Head of caudate nucleus (tissue), 42 donors: ENCODE measurements at places on chromosomes 5 and 9.

GRCh38 chr9:31597977-31598376 lies 786.5 kb upstream of the ACO1 start:
- DNase-seq, result peak; percentile 6

DNA sequence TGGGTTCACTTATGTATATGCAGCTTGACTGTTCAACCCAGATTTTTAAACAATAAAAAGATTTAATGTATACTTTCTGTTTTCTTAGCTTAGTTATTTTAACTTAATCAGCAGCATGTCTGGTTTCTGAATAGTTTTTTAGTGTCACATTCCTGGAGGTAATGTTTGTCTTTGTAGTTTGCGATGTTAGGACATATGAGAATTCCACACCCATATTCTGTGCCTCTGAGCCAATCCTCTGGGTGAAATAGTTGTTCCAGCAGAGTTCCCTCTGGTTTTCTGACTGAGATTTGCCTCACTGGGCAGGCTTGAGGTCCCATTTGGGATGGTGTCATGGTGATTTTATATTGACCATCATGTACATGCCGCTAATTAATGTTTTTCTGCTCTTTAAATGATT lies 48.6 kb downstream of the INIP start:
- no peak for DNase-seq

- DNase-seq, result no peak
Measured at GRCh38 chr5:14167211-14167845, 24.2 kb downstream of the TRIO start.

DNA sequence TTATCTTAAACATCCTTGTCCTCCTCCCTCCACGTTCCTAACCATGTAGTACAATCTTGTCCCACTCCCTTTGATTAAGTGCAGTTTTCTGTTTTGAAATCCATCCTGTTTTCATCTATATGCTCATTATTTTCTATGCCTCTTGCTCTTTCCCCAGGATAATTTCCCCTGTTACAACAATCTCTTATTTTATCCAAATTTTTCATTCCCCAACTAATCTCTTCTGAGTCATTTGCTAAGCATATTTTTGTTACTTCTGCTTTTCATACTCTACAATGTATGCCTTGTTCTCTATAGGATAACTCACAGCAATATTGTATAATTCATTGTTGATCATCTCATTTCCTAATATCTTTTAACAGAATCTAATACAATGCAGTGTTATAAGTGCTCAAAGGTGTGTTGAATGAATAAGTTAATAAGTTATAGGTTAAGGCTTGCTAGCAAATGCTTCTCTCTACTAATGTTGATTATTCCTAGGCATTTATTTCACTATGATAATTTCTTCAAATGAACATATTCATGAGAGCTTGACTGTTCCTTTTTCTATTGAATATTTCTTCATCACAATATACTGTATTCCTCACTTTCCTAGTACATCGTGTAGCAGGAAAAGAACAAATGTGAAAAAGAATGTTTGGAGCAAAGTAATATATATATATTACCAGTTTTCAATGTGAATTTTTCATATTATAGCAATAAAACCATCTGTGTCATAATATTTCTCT lies 1.5 kb downstream of the OMD start:
- no peak for DNase-seq

DNA sequence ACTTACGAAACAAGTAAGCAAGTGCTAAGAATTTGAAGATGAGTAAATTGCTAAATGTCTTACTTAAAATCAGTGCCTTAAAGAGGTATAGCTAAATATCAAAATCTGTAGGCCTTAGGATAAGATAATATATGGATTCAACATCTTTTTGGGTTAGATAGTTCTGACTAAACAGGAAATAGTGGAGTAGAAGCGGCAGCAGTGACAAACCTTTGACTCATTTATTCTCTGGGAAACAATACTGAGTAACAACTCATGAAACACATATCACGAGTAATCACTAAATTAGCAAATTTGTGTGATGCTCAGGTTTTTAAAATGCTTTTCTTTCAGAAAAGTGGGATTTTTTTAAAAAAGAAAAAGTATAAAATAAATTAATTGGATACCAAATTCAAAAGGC lies 762.1 kb upstream of the TYRP1 start:
- no peak for DNase-seq

GRCh38 chr5:170751631-170752030 lies 31.9 kb upstream of the GABRP start:
- DNase-seq, result no peak

- DNase-seq, result no peak
Measured at GRCh38 chr5:34533582-34534522, 122.3 kb upstream of the RAI14 start.

GRCh38 chr5:10621832-10622231 lies 58.0 kb downstream of the ANKRD33B start:
- no peak for DNase-seq

- DNase-seq, result no peak
Measured at GRCh38 chr5:66039296-66039695, 104.8 kb upstream of the SREK1 start.

DNA sequence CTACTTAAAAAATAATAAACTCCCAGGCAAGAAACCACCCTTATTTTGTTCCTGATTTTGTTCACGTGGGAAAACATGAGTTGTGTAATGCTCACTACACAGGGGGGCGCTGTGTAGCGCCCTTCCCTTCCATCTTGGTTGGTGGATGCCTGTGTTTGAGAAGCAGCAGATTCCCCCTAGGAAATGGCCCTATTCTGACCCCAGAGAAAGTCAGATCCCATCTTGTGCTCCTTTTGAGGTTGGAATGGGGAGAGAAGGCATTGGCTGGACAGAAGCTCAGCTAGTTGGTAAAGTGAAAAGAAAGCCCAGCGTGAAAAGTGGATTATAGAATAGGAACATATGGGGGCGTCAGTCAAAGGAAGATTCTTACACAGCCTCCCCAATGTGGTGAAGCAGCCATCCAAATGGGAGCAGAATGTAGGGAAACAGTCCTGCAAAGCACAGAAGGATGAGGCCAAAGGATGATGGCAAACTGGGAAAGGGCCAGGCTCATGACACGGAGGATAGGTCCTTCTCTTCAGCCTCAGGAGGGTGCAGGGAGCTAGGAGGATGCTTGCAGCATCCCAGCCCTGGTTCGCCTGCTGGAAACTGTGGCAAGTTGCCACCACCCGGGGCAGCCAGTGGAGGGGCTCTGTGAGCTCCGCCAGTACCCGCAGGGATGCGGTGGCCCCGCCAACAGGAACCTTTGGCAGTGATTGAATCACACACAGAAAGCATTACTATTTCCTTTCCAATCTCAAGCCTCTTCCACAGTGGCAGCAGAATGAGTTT lies 314.2 kb upstream of the DAP start:
- peak; percentile 68 for DNase-seq

DNA sequence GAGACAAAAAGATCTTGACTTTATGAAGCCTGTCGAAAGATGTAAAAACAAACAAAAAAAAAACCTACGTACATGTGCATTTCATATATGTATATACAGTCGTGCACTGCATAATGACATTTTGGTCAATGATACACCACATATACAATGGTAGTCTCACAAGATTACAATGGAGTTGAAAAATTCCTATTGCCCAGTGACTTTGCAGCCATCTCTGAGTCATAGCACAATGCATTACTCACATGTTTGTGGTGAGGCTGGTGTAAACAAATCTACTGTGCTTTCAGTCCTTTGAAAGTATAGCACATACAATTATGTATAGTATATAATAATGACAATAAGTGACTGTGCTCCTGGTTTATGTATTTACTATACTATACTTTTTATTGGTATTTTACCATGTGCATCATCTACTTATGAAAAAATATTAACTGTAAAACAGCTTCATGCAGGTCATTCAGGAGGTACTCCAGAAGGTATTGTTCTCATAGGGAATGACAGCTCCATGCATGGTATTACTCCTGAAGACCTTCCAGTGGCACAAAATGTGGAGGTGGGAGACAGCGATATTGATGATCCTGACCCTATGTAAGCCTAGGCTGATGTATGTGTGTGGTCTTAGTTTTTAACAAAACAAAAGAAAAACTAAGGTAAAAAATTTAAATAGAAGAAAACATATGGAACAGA lies 73.7 kb upstream of the FST start:
- DNase-seq, result no peak

DNA sequence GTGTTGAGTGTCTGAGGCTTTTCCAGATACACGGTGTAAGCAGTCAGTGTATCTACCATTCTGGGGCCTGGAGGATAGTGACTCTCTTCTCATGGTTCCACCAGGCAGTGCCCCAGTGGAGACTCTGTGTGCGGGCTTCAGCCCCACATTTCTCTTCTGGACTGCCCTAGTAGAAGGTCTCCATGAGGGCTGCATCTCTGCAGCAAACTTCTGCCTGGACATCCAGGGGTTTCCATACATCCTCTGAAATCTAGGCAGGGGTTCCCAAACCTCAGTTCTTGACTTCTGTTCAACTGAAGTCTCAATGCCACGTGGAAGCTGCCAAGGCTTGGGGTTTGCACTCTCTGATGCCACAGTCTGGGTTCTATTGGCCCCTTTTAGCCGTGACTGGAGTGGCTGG lies 256.6 kb upstream of the ITGA1 start:
- no peak for DNase-seq

DNA sequence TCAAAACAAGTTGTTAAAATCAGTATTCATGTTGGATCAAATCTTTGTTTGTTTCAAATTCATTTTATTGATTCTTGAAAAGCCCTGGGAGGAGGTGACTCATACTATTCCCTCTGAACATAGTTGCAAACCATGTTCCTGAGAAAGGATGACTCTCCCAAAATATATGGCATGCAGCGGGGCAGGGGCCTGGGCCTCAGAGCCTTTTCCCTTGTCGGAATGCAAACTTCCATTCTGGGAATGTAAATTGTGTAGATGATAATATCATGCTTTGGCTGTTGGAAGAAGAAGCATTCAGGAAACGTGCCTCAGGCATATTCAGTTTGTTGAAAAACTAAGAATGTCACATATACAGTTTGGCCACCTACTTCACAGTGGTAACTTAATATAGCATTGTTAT lies 242.0 kb downstream of the AUH start:
- DNase-seq, result no peak

DNA sequence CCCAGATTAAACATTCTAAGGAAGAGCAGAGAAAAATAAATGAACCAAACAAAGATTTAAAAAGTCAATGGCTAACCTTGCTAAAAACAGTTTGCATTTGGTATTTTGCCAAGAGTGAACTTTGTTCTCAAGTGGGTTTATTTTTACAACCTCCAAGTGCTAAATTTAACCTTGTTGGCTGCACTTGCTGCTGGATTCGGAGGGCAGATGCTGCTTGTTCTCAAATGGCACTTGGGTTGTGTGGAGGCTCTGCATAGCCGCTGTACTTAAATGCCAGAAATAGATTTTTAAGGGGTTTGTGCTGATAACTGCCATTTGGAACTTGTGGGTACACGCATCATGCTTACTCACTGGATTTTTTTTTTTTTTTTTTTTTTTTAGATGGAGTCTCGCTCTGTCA lies 13.3 kb upstream of the SPATA24 start:
- no peak for DNase-seq

DNA sequence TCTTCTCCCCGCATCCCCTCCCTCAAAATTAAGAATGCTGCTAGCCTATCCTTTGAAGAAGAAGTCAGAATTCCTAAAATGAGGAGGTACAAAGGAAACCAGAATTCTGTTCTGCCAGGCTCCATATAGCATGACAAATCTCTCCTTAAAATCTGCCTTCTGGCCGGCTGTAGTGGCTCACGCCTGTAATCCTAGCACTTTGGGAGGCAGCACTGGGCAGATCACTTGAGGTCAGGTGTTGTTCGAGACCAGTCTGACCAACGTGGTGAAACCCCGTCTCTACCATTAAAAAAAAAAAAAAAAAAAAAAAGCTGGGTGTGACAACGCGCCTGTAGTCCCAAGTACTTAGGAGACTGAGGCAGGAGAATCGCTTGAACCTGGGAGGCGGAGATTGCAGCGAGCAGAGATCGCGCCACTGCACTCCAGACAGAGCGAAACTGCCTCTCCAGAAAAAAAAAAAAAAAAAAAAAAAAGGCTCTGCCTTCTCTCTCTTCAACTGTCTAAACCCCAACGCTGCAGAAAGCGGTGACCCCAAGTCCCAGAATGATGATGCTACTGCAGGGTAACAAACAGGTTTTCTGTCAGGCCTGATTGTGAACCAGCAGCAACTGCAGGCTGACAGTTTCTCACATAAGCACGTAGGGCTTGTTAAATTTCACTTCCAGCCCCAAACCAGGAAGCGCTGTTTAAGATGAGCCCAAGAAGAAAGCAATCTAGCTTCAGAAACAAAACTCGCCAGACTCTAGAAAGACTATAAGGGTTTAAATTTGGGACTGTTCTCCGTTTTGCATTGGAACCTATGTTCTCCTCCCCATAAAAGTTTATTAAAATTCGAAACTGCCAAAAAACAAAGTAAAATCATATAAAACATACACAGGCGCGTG lies 963 bp upstream of the CAST start:
- peak; percentile 15 for DNase-seq

- DNase-seq, result no peak
Measured at GRCh38 chr5:164818445-164818844, 1313.0 kb downstream of the MAT2B start.

DNA sequence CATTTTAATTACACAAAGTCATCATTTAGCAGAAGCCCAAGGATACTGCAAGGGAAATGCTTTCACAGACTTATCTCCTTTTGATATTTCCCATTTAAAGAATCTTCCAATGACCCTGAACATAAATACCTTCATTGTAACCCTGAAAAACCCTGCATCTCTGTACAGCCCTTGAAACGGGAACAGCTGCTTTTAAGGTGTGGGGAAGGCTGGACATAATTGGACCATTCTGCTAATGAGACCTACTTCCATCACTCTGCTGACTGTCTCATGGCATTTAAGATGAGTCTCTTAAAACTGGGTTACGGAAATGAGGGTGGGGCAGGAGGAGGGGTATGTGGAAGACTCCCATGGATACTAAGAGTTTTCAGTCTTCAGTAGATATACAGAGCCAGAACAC lies 485.8 kb downstream of the BRINP1 start:
- no peak for DNase-seq

DNA sequence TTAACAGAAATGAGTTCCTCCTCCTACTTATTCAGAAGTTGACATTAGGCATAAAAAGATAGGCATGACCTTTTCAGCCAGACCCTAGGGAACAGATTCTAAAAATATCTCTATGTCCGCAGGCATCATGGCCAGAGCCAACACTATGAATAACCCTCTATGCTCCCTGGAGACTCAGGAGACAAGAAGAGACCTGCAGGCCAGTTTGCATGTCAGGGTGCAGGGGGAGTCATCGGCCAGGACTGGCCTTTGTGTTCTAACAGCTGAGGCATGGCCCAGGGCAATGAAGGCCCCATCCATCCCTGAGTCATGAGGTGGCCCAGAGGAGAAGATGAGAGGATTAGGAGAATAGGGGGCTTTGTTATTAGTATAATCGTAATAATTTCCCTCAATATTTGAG lies 93.8 kb downstream of the TMEM215 start:
- DNase-seq, result no peak

DNA sequence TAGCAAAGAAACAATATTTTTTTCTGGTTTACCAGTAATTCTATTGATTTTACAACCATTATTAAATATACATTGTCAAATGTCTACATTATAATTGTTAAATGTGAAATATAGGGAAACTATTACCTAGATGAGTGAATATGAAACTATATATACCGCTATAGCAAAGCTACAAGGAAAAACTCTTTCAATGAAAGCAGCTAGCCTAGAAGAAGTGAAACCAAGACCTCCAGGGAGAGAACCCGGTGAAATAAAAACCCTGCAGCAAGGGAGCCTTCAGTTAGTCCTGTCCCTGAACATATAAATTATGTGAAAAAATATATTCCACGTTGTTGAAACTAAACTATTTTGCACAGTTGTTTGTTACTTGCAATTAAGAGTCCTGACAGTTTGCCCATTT lies 913.1 kb downstream of the EFNA5 start:
- no peak for DNase-seq
